Body of pancreas (tissue), 4 donors: ENCODE measurements at places on chromosomes 12 and 14. TPM values are rescaled to one million over a fixed set of nuclear protein-coding genes. Genes with fewer than 3 reads are reported as not detected.

DNA sequence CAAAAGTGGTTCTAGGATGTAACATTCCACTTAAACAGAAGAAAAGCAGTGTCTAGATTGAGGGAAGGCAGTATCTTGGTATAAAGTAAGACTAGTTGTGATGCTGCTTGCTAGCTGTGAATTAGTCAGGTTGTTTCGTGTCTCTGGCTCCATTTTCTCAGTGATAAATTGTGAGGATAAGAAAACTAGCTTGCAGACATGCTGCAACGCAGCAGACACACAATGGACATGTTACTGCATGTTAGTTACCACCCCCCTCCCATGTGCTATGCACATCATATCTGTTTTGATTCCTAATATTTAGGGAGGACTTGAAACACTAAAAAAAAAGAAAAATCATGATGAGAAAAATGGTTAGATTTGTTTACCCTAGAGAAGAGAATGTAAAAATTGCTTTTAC is 2.9 kb downstream of the CCNK start:
- H3K27me3 ChIP-seq, result no peaks in the 10 kb centered on the region
- peaks cover 29% of the 10 kb centered on the region for H3K4me1 ChIP-seq
- H3K4me3 ChIP-seq, result no peak overlapping the region

- no peak overlapping the region for H3K27ac ChIP-seq
- H3K4me1 ChIP-seq, result peaks cover 8% of the 10 kb centered on the region
- no peak for DNase-seq
- H3K4me3 ChIP-seq, result no peak overlapping the region
Measured at GRCh38 chr14:94638961-94639817, 27.0 kb downstream of the SERPINA3 start.

DNA sequence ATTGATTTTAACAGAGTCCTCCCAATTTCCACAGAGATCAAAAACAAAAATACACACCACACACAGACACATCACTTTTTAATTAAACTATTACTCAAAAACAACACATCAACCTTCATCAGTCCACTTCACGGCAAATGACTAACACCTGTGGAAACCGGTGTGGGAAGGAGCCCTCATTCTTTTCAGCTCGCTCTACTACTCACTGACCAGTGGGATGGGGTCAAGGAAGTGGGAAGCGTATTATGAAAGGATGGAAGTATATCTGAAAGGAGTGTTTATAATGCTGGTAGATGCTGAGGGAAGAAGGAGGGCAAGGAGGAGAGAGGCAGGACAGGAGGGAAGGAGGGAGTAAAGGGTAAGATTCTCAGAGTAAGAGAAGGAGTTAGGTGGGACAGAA is 156.5 kb downstream of the EPS8 start:
- no peak for DNase-seq
- H3K4me3 ChIP-seq, result no peak overlapping the region
- H3K4me1 ChIP-seq, result peaks cover 5% of the 10 kb centered on the region
- no peaks in the 10 kb centered on the region for H3K27me3 ChIP-seq
- no peaks in the 10 kb centered on the region for H3K36me3 ChIP-seq

DNA sequence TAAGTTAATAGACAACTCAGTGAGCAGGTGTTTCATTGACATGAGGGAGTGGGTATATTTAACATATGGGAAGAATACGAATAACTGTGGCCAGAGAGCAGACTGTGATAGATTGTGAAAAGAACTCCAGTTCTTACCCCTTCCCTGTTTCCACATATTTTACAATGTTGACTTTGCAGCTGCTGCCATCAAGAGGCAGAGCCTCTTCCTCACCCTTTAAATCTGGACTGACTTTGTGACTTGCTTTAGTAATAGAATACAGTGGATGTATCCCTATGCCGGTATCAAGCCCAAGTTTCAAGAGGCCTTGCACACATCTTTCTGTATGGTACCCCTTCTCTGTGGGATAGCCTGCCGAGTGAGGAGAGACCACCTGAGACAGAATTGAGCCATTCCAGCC is 356.7 kb downstream of the ETNK1 start:
- DNase-seq, result no peak
- no peak overlapping the region for H3K27ac ChIP-seq
- H3K36me3 ChIP-seq, result no peaks in the 10 kb centered on the region
- no peaks in the 10 kb centered on the region for H3K27me3 ChIP-seq

DNA sequence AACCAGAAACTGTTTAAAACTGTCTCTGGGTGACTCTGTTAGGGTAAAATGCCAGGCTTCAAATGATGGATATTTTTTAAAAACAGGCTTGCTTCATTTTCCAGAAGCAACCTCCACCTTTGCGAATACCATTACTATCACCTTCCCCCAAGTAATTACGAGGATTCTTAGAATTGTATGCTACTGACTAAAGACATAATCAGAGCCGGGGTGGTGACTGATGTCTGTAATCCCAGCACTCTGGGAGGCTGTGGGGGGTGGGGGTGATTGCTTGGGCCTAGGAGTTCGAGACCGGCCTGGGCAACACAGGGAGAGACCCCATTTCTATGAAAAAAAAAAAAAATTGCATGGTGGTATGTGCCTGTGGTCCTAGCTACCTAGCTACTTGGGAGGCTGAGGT is 38.3 kb downstream of the FGD6 start:
- H3K36me3 ChIP-seq, result no peaks in the 10 kb centered on the region
- no peak overlapping the region for H3K27ac ChIP-seq
- no peaks in the 10 kb centered on the region for H3K27me3 ChIP-seq
- H3K4me3 ChIP-seq, result no peak overlapping the region

DNA sequence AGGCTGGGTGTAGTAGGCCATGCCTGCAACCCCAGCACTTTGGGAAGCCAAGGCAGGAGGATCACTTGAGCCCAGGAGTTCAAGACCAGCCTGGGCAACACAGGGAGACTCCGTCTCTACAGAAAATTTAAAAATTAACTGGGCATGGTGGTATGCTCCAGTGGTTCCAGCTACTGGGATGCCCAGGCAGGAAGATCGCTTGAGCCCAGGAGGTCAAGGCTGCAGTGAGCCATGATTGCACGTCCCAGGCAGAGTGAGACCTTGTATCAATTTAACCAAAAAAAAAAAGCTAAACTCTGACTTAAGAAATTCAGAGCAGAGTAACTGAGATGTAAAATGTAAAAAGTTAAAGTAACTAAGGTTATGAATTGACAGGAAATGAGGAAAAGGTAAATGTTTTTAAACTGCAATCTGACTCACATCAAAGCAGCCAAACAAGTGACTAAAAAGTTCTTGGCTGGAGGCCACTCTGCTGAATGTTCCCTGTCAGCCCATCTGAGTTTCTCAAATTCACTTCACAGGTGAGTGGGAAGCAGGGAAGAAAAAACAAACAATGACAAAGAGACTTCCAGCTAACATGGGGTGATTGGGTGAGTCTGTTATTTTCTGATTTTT is 21.3 kb downstream of the PRKD1 start:
- H3K27me3 ChIP-seq, result no peaks in the 10 kb centered on the region
- DNase-seq, result peak; percentile 65
- H3K36me3 ChIP-seq, result no peaks in the 10 kb centered on the region

- DNase-seq, result peak; percentile 4
- no peak overlapping the region for H3K27ac ChIP-seq
- no peak overlapping the region for H3K4me3 ChIP-seq
- no peaks in the 10 kb centered on the region for H3K4me1 ChIP-seq
- no peaks in the 10 kb centered on the region for H3K27me3 ChIP-seq
Measured at GRCh38 chr12:94073441-94074051, 74.8 kb upstream of the PLXNC1 start.

DNA sequence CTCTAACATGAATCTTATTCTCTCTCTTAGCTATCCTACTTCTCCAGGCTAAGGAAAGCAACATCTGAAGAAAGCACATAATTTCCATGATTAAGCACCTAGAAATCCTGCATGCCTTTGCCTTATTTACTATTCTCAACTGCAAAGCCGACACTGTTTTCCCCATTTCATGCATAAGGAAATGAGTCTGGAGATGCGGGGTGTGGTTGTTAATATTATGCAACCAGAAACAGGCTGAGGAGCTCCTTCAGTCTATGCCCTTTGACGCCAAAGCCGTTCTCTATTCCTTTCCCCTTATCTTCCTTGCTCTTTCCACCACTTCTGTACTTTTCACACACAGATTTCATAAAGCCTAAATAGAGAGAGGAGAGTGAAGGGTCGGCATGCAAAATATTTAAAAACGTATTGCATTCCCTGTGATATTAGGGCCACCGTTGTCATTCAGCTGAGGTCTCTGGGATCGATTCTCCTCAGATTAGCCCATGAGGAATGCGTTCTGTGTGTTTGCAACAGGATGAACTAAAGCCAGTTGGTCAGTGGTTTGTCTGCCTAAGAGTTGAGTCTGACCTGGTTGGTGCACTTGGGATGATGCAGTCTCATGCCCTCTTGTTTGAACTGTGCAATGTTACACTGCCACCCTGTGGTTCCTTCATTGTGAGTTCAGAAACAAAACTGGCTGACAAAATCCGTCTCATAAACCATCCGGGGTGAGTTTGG is 53.1 kb upstream of the PLEKHG7 start:
- DNase-seq, result peak; percentile 64
- H3K27ac ChIP-seq, result no peak overlapping the region
- H3K27me3 ChIP-seq, result no peaks in the 10 kb centered on the region
- no peak overlapping the region for H3K4me3 ChIP-seq
- H3K36me3 ChIP-seq, result no peaks in the 10 kb centered on the region

DNA sequence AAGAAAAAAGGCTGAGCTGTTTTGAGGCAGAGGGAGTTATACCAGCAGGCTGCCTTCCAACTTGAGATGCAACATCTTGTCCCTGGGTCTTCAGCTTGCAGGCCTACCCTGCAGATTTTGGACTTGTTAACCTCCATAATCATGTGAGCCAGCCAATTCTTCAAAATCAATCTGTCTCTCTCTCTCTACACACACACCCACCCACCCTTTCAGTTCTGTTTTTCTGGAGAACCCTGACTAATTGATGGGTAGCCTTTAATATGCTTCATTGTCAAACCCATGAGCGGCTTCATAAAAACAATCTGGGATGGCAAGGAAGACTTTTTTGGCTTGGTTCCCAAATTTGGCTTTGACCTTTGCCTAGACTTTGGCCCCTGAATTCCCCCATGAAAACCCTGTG is 113.9 kb downstream of the TMX1 start:
- H3K4me1 ChIP-seq, result no peaks in the 10 kb centered on the region
- no peak for DNase-seq

DNA sequence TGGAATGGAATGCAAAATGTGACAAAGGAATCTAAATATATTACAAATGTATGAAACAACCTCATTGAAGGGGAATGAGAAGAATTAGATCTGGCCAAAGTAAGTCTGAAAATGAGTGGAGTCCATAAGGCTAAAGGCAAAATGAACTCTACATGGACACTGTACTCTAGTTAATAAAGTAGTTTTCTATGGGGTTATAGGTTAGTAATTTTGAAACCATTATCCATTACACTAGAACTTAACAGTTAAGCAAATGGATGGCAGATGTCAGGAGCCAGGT is 222.1 kb downstream of the NUAK1 start:
- no peaks in the 10 kb centered on the region for H3K27me3 ChIP-seq
- no peak for DNase-seq
- H3K27ac ChIP-seq, result no peak overlapping the region
- no peaks in the 10 kb centered on the region for H3K4me1 ChIP-seq
- H3K36me3 ChIP-seq, result no peaks in the 10 kb centered on the region

- H3K4me1 ChIP-seq, result peaks cover 25% of the 10 kb centered on the region
- no peak for DNase-seq
- no peak overlapping the region for H3K4me3 ChIP-seq
- no peaks in the 10 kb centered on the region for H3K27me3 ChIP-seq
- H3K27ac ChIP-seq, result peak overlapping the region; percentile 54
Measured at GRCh38 chr14:55121628-55122439, 7.2 kb upstream of the LGALS3 start.

DNA sequence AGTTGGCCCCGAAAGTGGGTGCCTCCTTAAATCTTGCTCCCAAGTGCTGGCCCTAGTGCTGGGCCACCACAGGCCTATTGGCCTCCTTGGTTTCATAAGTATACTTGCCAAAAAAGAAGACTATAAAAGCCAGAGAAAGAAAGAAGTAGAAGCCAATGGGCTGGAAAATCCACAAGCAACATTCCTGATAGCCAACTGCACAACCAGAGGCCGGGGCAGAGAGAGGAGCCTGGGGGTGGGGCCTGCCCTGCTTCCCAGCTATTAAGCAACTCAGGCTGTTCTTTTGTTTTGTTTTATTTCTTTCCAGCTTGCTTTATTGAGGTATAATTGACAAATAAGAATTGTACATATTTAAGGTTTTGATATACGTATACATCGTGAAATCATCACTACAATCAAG is 177.2 kb upstream of the NTF3 start:
- no peak overlapping the region for H3K27ac ChIP-seq
- no peak overlapping the region for H3K4me3 ChIP-seq
- no peaks in the 10 kb centered on the region for H3K4me1 ChIP-seq
- DNase-seq, result no peak

DNA sequence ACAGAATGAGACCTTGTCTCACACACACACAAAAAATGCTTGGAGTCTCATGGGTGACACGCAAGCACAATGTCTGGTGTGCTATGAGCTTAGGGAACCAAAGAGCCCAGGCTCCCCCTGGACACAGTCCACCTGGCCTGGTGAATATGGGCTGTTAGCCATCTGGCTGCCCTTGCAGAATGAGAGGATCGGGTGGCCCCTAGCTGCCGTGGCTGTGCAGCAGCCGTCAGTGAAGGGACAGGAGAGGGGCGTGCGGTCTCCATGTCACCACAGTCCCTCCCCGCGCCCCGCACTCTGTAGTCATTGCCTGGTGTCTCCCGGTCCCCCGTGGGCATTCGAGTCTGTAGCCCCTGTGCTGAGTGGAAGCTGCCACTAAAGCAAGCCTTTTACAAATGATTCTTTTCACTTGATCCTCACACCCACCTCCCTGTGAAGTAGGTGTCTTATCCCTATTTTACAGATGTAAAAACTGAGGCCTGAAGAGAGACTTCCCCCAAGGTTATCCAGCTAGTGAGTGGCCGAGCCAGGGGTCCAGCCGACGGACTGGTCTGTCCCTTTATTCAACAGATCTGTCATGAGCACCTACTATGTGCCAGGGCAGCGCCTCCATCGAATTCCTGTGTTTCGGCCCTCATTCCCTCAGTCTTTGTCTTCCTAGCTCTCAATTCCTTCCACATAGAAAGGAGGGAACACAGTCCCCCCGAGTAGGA is 18.8 kb downstream of the MVK start:
- no peak overlapping the region for H3K27ac ChIP-seq
- no peaks in the 10 kb centered on the region for H3K36me3 ChIP-seq
- peaks cover under 1% of the 10 kb centered on the region for H3K4me1 ChIP-seq
- H3K27me3 ChIP-seq, result no peaks in the 10 kb centered on the region
- H3K4me3 ChIP-seq, result no peak overlapping the region

- H3K36me3 ChIP-seq, result peaks cover under 1% of the 10 kb centered on the region
- DNase-seq, result no peak
- H3K4me1 ChIP-seq, result peaks cover 44% of the 10 kb centered on the region
- H3K27ac ChIP-seq, result peak overlapping the region; percentile 96
Measured at GRCh38 chr12:124917841-124918621, 3.6 kb upstream of the UBC start.

DNA sequence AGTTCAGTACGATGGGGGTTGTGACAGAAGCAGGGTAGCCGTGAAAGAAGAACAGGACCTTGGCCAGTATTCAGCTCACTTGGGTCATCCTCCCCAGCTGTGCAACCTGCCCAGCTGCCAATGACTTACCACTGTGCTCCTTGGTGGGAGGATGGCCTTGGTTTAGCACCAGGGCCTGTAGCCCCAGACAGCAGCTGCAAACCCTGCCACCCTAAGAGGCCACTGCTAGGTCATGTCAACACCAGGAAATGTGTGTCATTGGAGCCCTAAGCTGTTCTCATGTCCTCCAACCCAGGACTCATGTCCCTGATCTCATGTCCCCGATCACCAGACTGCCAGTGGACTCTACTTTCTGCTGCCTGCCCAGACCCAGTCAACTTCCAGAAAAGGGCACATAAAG is 3.0 kb upstream of the CRACR2A start:
- H3K27me3 ChIP-seq, result no peaks in the 10 kb centered on the region
- peak; percentile 33 for DNase-seq
- H3K4me3 ChIP-seq, result no peak overlapping the region
- H3K4me1 ChIP-seq, result peaks cover 37% of the 10 kb centered on the region

AKAP3 gene
- total RNA-seq, result 3.4 TPM

ABCD2 gene
- total RNA-seq, result under 0.01 TPM
